H9 (cell line): ENCODE measurements at places on chromosomes 12 and 14. TPM values are rescaled to one million over a fixed set of nuclear protein-coding genes. Genes with fewer than 3 reads are reported as not detected.
A peak's percentile ranks its signal among the peaks of the same experiment; 100 is the strongest.

The RAB21 gene
- 48.0 and 53.0 TPM in 2 replicates for total RNA-seq

- H3K27me3 ChIP-seq: no peaks in the 10 kb centered on the region
- no peak overlapping the region; the same call in 2 of the 3 replicates for H3K4me3 ChIP-seq
- H3K4me1 ChIP-seq: peaks cover 14% of the 10 kb centered on the region; the same call in 1 of the 2 replicates
- peaks cover 4% of the 10 kb centered on the region; the same call in 1 of the 3 replicates for H3K36me3 ChIP-seq
Measured at GRCh38 chr14:99420711-99421110, 59.9 kb downstream of the SETD3 start.

The KLRC4 gene
- not detected in 2 replicates for total RNA-seq

DNA sequence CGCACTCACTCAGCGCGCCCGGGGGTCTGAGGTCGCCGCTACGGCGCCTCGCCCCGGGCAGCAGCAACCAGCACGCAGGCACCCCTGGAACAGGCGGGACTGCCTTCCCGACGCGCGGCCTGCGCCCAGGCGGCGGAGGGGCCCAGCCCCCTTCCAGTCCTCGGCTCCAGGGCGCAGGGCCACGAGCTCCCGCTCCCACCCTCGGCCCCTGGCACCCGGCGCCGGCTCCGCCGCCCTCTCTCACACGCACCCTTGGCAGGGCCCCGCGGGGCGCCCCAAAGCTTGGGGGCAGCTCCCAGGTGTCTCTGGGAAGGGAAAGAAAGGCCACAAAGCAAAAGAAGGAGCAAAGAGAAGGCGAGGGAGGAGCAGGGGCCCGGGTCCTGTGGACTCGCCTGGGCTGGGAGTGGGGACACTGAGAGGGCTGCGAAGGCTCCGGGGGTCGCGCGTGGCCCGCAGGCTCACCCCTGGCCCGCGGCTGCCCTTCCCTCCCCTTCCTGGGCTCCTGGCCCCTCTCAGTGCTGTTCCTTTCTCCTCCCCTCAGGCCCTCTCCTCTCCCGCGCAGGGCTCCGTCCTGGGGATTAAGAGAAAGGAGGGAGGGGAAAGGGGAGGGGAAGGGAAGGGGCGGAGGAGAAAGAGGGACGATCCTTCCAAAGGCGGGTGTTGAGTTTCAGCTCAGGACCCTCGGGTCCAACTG, 907 bp upstream of the EFS start:
- H3K4me3 ChIP-seq: peak overlapping the region; percentile 83
- peaks cover 9% of the 10 kb centered on the region for H3K36me3 ChIP-seq
- no peak for DNase-seq
- H3K27me3 ChIP-seq: no peaks in the 10 kb centered on the region; the same call in 1 of the 2 replicates

The CFL2 gene
- 13.9 and 14.2 TPM in 2 replicates for total RNA-seq

The DNAI7 gene
- not detected in 2 replicates for total RNA-seq

The TPPP2 gene
- not detected in 2 replicates for total RNA-seq

GRCh38 chr12:65204886-65205525, 35.6 kb downstream of the LEMD3 start:
- no peak for DNase-seq
- H3K27ac ChIP-seq: no peak overlapping the region
- no peaks in the 10 kb centered on the region for H3K27me3 ChIP-seq
- no peak overlapping the region for H3K4me3 ChIP-seq

- H3K4me3 ChIP-seq: no peak overlapping the region
- no peaks in the 10 kb centered on the region for H3K4me1 ChIP-seq
- H3K36me3 ChIP-seq: no peaks in the 10 kb centered on the region
- no peak overlapping the region for H3K27ac ChIP-seq
Measured at GRCh38 chr14:104550340-104550860, 29.2 kb upstream of the C14orf180 start.
